ENCODE measurements at places on chromosomes 1 and 21. TPM values are rescaled to one million over a fixed set of nuclear protein-coding genes. Genes with fewer than 3 reads are reported as not detected.

WNT3A gene
- total RNA-seq, result 0.21 TPM

SCP2 gene
- total RNA-seq, result 121 TPM

BTG2 gene
- 147 TPM for total RNA-seq

DNA sequence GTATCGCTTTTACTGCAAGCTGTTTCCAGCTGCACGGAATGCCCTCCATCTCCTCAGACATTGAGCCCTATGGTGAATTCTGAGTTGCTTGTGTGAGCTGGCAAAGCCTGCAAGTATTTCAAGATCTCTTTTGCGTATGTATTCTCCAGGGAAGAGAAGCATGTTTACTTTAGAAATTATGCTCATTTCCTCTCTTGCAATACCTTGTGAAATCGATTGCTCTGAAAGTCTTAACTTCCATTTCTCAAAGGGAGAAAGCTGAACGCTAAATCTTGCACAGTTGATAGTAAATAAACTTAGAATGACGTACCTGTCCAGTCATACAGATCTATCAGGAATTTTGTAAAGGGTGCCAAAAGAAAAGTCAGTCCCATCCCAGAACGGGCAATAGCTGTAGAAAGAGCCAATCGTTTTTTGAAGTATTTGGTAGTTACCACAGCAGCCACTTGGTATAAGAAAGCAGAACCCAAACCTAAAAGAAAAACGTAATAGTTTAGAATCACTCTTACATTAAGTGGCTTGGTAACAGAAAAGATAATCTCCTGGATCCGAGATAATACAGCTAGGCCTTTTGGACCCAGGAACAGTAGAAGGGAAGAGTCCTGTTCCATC lies 10.0 kb downstream of the SLC16A4 start:
- DNase-seq, result no peak

DNA sequence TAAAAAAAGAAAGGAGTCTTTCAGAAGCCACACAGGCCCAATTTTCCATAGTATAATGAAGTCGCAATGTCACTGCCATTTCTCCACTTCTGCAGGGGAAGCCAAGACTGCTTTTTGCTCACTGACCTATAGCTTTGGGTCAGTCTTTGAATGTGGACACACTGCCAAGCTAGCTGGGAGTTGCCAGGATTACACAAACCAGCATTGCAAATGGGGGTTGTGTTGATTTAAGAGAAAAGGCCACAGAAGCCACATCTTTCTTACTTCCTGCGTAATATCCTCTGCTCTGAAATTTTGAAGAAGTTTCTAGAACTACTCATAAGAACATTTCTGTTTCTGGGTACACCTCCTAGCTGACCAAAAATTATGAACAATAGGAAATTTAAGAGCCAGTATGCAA lies 45.8 kb upstream of the SAMSN1 start:
- DNase-seq, result no peak

All from type B pancreatic cell (in vitro differentiated cells).